ENCODE measurements at places on chromosomes 2 and 18.

- no peak for DNase-seq
These were observed 27.9 kb upstream of the CCBE1 start for GRCh38 chr18:59725142-59725541.

- DNase-seq = no peak
These were observed 83.8 kb upstream of the ARL4C start for GRCh38 chr2:234580686-234581085.

DNA sequence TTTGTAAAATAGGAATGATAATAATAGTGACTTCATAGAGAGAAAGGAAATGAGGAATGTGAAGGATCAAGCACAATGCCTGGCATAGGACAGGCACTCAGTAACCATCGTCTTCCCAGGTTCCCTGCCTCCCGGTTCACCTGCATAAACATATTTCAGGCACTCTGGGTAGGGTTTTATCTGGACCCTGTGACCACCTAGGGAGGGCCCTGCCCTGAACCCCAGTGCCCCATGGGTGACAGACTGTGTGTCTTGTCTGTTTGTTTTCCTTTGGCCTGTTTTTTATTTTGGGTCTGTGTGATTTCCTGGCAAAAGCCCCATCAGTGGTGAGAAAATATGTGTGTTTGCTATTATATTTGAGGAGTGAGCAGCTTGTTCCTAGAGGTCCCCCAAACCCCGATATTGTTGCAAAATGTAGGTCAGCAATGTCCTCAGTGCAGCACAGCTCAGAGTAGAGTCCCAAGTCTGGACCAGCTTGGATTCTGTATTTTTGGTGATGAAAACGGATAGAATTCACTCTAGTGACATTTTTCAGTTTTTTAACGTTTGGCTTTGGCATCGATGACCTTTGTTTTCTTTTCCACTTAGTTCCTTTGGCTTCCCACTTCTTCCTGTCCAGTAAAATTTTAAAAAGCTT lies 9.6 kb upstream of the NT5C1B start:
- no peak for DNase-seq

DNA sequence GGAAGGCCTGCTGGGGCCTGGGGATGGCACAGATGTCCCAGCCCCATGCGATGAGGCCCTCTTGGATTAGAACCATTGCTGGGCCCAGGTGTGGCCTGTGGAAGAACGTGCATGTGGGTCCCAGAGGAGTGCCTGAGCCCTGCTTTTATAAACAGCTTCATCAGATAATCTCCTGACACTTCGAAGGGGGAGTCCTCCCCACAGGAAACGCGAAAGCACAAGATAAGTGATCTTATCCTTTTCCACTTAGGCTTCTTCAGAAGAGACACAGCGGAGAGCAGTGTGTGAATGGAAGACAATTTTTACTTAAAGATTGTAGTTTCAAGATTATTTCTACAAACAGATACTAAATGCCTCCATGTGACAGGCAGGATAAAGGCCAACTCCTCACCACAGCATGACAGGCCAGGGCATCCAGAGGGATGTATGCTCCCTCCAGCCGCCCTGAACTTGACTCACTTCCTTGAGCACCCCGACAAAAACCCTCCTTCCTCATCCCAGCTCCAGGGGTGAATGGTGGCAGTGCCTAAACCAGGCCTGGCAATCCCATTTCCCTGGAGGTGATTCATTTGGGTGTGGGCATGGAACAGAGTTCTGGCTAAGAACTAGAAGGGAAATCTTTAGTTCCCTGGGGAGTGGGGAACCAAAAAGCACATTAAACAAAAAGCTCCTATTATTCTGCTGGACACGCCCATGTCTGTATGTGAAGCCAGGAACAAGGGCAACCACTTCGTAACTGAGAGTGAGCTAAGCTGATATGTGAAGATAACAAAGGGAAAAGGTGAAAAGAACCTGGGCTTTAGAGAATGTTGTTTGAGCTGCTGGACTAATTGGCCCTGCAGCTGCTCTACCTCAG lies 56.2 kb upstream of the TMEM163 start:
- no peak for DNase-seq

DNA sequence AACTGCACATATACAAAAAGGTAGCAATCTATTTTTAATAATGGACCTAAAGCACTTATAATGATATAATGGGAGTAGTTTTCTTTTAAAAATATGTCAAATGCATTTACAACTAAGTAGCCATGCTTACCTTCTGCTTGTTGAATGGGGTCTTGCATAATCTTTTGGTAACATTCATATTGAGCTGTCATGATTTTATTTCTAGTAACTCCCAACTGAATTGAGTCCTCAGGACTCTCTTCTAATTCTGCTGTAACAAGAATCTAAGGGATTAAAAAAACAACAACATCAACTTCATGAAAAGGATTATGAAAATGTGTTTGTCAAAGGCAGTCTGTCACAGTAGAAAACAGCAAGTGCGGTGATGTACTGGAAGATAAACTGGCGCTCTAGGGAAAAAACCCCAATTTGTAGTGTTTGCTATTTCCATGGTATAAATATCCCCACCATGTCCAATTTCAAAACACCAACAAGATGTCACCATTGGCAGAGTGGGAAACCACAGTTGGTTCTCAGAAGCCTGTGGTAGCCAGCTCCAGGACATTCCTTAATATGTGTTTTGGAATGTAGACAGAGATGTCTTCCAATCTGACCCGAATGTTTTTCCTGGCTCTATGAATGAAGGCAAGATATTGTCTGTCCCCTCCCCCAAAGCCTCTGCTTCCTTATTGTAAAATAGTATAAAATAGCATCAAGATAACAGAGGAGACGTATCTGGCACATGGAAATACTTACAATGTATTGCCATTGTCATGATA lies 64.8 kb downstream of the CALCRL start:
- DNase-seq = no peak

DNA sequence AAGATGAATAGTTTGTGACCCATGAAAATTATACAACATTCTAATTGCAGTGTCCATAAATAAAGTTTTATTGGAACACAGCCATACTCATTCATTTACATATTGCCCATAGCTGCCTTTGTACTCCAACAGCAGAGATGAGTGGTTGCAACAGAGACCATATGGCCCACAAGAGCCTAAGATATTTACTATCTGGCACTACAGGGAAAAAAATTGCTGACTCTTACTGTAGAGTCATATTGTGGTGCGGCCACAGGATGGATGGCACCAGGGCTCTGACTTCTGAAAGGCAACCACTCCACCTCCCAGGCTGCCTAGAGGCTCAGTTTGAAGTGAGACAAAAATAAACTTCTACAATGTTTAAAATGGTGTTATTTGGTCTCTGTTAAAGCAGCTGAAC lies 404.0 kb upstream of the ATP5MC3 start:
- no peak for DNase-seq

- DNase-seq = peak; percentile 15
These were observed at the start of gene ADD2 for GRCh38 chr2:70767699-70768589. Gene ADD2 (minus strand): TSS chr2:70768200. CDS start chr2:70706408, 61,792 bp downstream.

- no peak for DNase-seq
These were observed 71.3 kb downstream of the TMEM18 start for GRCh38 chr2:605674-606608.

- DNase-seq = no peak
These were observed 1.8 kb downstream of the TRABD2A start for GRCh38 chr2:84878896-84879583.

GRCh38 chr2:121148481-121148880 lies 136.5 kb downstream of the TFCP2L1 start:
- DNase-seq = no peak

GRCh38 chr2:36360063-36360462 lies 4.5 kb downstream of the CRIM1 start:
- no peak for DNase-seq

DNA sequence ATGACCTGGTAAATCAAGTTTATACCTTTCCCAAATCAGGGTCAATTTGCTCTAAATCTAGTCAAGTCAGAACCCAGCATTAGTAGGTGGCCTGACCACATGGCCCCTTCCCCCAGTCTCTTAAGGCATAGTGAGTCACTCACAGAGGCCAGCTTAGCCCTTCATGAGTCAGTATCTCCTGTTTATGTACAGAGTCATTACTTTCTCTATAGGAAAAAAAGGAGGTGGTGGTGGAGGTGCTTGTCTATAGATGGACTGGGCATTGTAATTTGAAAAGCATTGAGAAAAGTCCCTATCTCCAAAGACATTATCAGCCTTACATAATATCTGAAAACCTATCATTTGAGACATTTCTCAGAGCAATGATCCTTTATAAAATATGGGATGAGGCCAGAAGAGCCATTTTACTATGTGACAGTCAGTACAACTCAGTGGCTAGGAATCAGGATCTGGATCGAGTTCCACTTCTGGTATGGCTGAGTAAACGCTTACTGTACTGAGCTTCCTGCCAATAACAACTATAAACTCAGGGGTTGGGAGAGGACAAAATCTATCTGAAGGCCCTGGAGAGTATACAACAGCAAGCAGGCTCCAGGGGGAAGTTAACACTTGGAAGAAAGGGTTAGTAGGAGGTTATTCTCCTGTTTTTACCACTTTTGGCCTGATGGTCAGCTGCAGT lies 22.5 kb upstream of the SIGLEC15 start:
- no peak for DNase-seq

- DNase-seq = no peak
These were observed 41.6 kb downstream of the GFPT1 start for GRCh38 chr2:69345434-69345833.

- no peak for DNase-seq
These were observed 17.5 kb downstream of the REEP1 start for GRCh38 chr2:86319700-86320580.

GRCh38 chr2:19764998-19765397 lies 136.8 kb downstream of the TTC32 start:
- no peak for DNase-seq

DNA sequence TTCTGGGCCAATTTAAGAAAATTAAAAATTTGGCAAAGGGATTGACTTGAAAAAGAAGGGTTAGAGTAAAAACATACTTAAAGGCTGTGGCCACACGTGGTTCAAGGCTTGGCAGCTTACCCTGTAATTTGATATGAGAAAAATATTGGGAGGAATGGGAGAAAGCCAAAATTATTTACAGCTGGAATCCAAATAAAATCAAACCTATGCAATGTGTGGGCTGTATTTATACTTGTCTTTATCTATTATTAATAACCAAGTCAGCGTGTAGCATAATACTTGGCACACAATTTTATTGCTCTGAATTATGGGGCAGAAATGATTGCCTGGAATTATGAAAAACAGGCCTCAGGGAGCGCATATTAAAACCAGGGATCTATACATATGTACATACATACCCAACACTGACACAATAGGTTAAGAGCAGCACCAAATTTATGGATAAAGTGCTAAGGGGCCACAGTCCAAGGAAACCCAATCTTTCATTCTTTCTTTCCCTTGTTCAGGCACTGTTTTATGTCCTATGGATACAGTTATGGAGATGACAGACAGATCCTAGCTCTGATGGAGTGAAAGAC lies 35.6 kb downstream of the FAM124B start:
- DNase-seq = no peak

- no peak for DNase-seq
These were observed 142.0 kb downstream of the TSN start for GRCh38 chr2:121897335-121897970.

- DNase-seq = no peak
These were observed 42.6 kb downstream of the HDAC4 start for GRCh38 chr2:239358062-239358754.

- DNase-seq = no peak
These were observed 157.9 kb upstream of the GLI2 start for GRCh38 chr2:120577721-120578295.

GRCh38 chr2:3532941-3533340 lies 13.6 kb upstream of the ADI1 start:
- DNase-seq = no peak

DNA sequence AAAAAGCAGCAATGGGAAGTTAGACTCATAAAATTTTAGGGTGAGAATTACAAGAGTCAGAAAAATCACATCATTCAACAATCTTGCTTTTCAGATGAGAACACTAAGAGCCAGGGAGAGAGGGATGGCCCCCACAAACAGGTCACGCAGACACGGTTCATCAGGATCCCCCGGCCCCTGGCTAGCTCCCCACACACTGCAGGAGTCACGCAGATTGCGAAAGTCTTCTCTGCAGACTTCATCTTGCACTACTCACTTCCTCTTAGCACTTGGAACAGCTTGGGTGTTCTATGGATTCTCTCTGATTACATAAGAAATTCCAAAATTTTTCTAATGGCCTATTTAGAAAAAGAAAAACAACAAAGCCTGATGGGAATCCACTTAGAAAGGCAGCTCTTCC lies 21.6 kb upstream of the SULT1C2 start:
- no peak for DNase-seq

DNA sequence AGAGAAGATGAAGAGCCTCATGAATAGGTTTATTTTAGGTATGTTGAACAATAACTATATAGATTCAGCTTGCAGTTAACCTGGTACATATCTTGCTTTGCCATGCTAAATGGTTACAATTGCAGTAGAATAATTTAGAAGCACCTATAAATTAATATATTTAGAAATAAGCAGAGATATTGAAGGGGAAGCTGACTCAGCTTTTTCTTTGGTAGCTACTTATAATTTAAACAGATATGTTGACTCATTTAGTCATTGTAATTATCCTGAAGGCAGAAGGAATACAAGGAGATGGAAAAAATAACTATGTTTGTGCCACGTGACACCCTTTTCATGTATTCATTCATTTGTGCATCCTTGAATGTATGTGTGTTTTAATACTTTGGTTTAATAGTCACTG lies 755.5 kb downstream of the SUCLG1 start:
- DNase-seq = no peak

DNA sequence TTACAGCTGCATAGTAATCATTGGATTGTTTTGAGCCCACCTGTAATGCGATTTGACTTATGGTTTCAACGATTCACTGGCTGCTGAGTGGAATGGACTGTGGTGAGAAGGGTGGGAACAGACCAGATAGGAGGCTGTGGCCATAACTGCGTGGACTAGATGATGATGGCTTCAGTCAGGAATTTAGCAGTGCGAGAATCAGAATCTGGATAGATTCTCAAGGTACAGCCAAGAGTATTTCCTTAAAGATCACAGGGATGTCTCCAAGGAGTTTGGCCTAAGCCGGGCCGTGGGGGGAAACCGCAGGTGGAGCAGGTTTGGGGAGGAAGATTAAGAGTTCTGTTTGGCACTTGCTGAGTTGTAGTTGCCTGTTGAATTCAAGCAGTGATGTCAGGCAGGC lies 44.0 kb upstream of the CHMP1B start:
- DNase-seq = no peak

GRCh38 chr2:132560562-132560961 lies 109.4 kb downstream of the LYPD1 start:
- DNase-seq = no peak

All from stimulated activated CD8-positive, alpha-beta memory T cell treated with anti-CD3 and anti-CD28 coated beads, Interleukin-15, amount 100 ng/mL, for 24 hours (primary cell).